Psoas muscle (tissue), 8 donors: ENCODE measurements at places on chromosomes 6 and 20. TPM values are rescaled to one million over a fixed set of nuclear protein-coding genes. Genes with fewer than 3 reads are reported as not detected.

- no peak overlapping the region for H3K27ac ChIP-seq
- no peaks in the 10 kb centered on the region for H3K27me3 ChIP-seq
- no peak overlapping the region for H3K4me3 ChIP-seq
- peaks cover 6% of the 10 kb centered on the region for H3K36me3 ChIP-seq
- no peak for DNase-seq
Measured at GRCh38 chr6:75124983-75125382, 80.9 kb downstream of the COL12A1 start.

- H3K4me1 ChIP-seq, result no peaks in the 10 kb centered on the region
- no peak overlapping the region for H3K4me3 ChIP-seq
- no peak for DNase-seq
- no peaks in the 10 kb centered on the region for H3K36me3 ChIP-seq
- H3K27ac ChIP-seq, result no peak overlapping the region
Measured at GRCh38 chr6:169618526-169619490, 83.0 kb downstream of the WDR27 start.

- peak overlapping the region; percentile 90 for H3K4me3 ChIP-seq
- H3K4me1 ChIP-seq, result peaks cover 8% of the 10 kb centered on the region
- no peak for DNase-seq
- H3K27ac ChIP-seq, result peak overlapping the region; percentile 93
Measured at GRCh38 chr6:162726947-162727321, 632 bp downstream of the PRKN start.

- DNase-seq, result no peak
- H3K27me3 ChIP-seq, result no peaks in the 10 kb centered on the region
- peaks cover 78% of the 10 kb centered on the region for H3K4me1 ChIP-seq
Measured at GRCh38 chr20:20706285-20706684, 6.2 kb downstream of the RALGAPA2 start.

MCCD1 gene
- not detected for total RNA-seq

HLA-E gene
- total RNA-seq, result 152 TPM

C6orf15 gene
- not detected for total RNA-seq

DNA sequence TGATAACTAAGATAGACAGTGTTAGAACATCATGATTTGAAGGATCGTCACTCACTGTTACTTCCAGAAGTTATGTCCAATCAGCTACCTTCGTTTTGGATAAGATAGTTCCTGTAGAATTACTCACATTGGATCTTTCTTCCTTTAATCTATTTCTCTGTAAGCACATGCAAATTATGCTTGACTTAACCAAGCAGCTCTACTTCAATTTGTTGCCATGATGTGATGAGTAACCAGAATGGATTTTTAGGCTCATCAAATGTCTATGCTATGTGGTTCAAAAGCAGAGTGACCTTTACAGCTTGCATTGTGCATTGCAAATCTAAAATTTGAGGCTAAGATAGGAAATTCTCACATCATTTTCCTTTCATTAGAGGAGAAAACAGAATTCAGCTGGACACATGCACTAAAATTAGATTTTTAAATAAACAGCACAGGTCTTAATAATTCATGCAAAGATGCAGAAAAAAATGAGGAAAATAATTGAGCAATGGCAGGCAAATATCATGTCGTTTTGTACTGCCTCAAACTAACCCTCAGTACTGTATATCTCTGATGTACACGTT is 76.7 kb upstream of the ZFP64 start:
- H3K4me3 ChIP-seq, result no peak overlapping the region
- DNase-seq, result no peak
- no peaks in the 10 kb centered on the region for H3K27me3 ChIP-seq

GRCh38 chr20:24407151-24407550 is 62.3 kb upstream of the SYNDIG1 start:
- H3K4me3 ChIP-seq, result no peak overlapping the region
- DNase-seq, result no peak
- no peak overlapping the region for H3K27ac ChIP-seq
- H3K36me3 ChIP-seq, result no peaks in the 10 kb centered on the region
- H3K27me3 ChIP-seq, result no peaks in the 10 kb centered on the region

RSPH4A gene
- total RNA-seq, result 0.71 TPM

GRCh38 chr6:5665667-5666066 is 341.1 kb downstream of the NRN1 start:
- no peak for DNase-seq
- H3K36me3 ChIP-seq, result no peaks in the 10 kb centered on the region
- no peaks in the 10 kb centered on the region for H3K27me3 ChIP-seq
- H3K4me3 ChIP-seq, result no peak overlapping the region

DNA sequence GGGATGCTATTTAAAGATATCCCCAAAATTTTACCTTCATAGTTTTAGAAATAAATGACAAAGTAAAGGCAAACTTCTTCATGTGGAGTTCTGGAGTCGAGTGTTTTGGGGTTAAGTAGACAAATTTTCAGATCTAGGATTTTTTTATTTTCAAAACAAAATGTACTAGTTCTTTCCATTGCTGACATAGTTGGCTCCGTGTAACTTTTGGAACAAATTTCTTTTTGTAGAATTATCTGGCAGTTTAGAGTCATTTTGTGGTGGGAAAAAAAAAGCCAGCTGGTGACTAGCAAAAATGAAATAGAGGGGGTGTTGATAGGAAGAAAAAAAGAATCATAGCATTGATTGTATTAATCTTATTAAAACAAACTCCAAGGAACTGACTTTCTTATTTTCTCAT is 131.6 kb upstream of the TCF21 start:
- no peak overlapping the region for H3K27ac ChIP-seq
- no peak overlapping the region for H3K4me3 ChIP-seq
- no peaks in the 10 kb centered on the region for H3K4me1 ChIP-seq
- no peaks in the 10 kb centered on the region for H3K36me3 ChIP-seq
- no peak for DNase-seq

DNA sequence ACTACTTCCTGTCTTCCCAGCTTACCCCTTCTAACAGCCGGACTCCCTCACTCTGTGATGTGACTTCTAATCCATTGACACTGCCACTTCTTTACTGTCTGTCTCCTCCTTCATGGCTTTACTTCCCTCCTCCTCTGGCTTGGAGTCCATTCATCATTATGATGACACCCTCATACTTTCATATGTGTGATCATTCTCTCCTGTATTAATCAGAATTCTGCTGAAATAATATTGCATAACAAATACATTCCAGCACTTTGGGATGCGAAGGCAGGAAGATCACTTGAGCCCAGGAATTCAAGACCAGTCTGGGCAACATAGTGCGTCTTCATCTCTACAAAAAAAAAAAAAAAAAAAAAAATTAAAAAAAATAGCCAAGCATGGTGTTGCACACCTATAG is 147.9 kb upstream of the BTBD3 start:
- no peak overlapping the region for H3K4me3 ChIP-seq
- DNase-seq, result no peak
- no peak overlapping the region for H3K27ac ChIP-seq
- H3K4me1 ChIP-seq, result no peaks in the 10 kb centered on the region

GRCh38 chr20:32675223-32675975 is 1.7 kb upstream of the C20orf203 start:
- no peaks in the 10 kb centered on the region for H3K27me3 ChIP-seq
- H3K4me1 ChIP-seq, result no peaks in the 10 kb centered on the region
- no peak overlapping the region for H3K4me3 ChIP-seq

EEF1A2 gene
- 2,126 TPM for total RNA-seq

DNA sequence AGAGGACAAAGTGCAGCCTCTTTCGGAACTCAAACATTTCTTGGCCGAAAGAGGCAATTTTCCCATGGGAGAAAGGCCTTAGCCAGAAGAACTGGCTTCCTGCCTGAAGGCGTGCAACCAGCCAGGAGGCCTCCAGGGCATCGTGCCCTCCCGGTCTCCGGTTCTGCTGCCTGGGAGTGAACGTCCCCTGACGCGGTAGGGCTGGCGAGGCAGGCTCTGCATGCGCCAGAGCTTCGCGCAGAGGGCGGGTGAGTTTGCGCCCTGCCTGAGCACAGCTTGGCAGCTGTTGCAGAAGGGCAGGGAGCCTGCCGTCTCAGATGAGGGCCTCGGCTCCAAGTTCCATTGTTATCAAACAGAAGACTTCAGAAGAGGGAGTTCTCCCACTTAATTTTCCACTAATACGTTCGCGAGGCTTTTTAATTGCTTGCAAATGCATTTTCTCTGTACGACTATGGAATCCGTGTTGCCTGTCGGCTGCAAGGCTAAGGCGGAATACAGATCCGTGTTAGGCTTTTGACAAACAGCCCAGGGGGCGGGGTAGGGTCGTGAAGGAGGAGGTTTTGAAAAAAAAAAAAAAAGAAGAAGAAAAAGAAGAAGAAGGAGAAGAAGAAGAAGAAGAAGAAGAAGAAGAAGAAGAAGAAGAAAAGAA is 5.5 kb upstream of the TFAP2D start:
- H3K27me3 ChIP-seq, result peaks cover 17% of the 10 kb centered on the region
- H3K27ac ChIP-seq, result no peak overlapping the region
- H3K36me3 ChIP-seq, result no peaks in the 10 kb centered on the region
- no peak overlapping the region for H3K4me3 ChIP-seq
- no peaks in the 10 kb centered on the region for H3K4me1 ChIP-seq
- no peak for DNase-seq

HRH3 gene
- not detected for total RNA-seq

- no peak for DNase-seq
- H3K27ac ChIP-seq, result no peak overlapping the region
- H3K4me3 ChIP-seq, result no peak overlapping the region
- no peaks in the 10 kb centered on the region for H3K27me3 ChIP-seq
Measured at GRCh38 chr6:94196891-94197290, 777.5 kb upstream of the EPHA7 start.

PKIB gene
- total RNA-seq, result 0.20 TPM

HSPA1A gene
- total RNA-seq, result 940 TPM

GRCh38 chr20:48799328-48800105 is 28.3 kb downstream of the PREX1 start:
- H3K27me3 ChIP-seq, result no peaks in the 10 kb centered on the region
- H3K27ac ChIP-seq, result peak overlapping the region; percentile 58
- H3K36me3 ChIP-seq, result no peaks in the 10 kb centered on the region

DNA sequence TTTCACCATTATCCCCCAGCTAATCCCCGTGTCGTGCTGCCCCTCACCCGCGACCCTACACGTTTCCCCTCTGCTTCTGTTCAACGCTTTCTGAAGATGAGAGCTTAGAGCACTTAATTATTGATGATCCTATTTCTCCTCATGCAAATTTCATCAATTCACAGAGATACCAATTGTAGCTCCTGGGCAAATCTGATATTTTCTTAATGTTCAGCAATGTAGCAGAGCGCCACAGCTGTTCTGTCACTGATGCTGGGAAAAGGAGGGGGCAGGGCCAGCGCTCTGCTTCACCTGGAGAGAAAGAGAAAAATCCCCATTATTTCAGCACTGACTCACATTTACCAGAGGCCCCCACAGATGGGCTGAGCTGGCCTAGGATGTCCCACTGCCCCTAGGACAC is 121.2 kb downstream of the TTLL2 start:
- no peaks in the 10 kb centered on the region for H3K4me1 ChIP-seq
- H3K4me3 ChIP-seq, result no peak overlapping the region
- DNase-seq, result no peak
- no peaks in the 10 kb centered on the region for H3K36me3 ChIP-seq
- H3K27me3 ChIP-seq, result no peaks in the 10 kb centered on the region

- H3K36me3 ChIP-seq, result no peaks in the 10 kb centered on the region
- H3K4me1 ChIP-seq, result no peaks in the 10 kb centered on the region
- peak; percentile 27 for DNase-seq
- no peak within 1 kb of the TSS for H3K27ac ChIP-seq
- H3K27me3 ChIP-seq, result peaks cover 2% of the 10 kb centered on the region
- no peak within 1 kb of the TSS for H3K4me3 ChIP-seq
Measured at GRCh38 chr6:154039231-154039842, at the start of gene OPRM1. Gene OPRM1, plus strand, starts transcription at chr6:154039240. Its CDS starts 305 bp downstream, at chr6:154039545.

DNA sequence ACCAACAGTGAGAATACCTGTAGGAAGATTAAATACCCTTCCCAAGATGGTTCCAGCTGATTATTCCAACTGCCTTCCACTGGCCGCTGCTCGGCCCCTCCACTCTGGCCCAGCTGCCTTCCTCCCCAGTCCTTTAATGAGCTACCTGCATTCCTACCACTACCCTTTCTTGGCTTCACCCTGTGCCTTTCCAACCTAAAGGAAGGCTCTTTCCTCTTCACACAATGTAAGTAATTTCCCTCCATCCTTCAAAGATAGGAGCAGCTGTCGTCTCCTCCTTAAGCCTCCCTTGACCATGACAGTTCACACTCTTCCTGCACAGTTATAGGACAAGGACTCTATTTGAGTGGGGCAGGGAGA is 16.2 kb upstream of the SNX9 start:
- H3K36me3 ChIP-seq, result no peaks in the 10 kb centered on the region
- H3K27ac ChIP-seq, result no peak overlapping the region
- no peak overlapping the region for H3K4me3 ChIP-seq
- no peaks in the 10 kb centered on the region for H3K27me3 ChIP-seq
- DNase-seq, result no peak

DNA sequence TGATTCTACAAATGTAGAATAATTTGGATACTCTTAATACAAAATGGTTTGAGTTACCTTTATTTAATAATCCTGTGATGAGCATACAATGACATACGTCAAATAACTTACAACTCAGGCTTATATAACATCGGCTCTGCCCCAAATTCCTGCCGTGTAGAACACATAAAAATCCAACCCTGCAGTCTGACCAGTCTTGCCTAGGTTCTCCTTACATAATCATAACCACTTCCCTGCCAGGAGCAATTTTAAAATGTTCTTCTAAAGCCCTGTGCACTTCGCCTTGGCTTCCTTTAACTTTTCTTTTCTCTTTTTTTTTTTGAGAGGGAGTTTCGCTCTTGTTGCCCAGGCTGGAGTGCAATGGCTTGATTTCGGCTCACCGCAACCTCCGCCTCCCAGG is 16.2 kb upstream of the IER3 start:
- DNase-seq, result no peak
- H3K36me3 ChIP-seq, result no peaks in the 10 kb centered on the region
- H3K27me3 ChIP-seq, result no peaks in the 10 kb centered on the region
- H3K4me1 ChIP-seq, result peaks cover 9% of the 10 kb centered on the region

BHLHE23 gene
- total RNA-seq, result not detected

DNA sequence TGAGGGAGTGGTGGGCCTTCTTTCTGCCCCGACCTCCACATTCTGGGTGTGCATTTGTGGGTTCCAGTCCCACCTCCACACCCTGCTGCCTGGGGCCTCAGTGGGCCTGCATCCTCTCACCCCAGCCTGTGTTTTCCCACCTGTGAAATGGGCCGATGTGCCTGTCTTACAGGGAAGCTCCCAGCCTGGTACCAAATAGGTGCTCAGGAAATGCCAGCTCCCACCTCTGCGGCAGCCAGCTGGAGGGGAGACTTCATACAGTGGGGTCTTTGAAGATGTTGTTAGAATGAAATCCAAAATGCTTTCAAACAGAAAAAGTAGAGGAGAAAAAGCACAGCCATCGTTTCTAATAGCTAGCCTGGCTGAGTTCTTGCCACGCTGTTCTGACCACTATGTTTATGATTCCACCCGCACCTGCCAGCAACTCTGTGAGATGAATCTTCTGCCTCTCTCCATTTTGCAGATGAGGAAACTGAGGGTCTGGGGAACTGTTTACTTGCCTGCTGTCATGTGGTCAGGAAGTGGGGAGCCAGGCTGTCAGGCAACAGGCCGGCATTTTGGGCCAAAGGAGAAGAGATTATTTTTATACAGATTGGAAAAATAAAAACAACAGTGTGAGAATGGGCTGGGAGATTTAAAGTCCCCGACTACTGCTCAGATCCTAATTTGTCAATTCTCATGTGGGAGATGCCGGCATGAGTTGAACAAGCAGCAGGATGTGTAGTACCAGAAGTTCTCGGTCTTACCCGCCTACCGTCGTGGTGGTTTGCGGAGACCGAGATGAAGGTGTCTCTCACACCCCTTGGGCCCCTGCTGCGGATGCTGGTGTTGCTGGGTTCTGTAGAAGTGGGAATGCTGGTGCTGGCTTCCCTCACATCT is 4.6 kb downstream of the TMEM181 start:
- no peak overlapping the region for H3K4me3 ChIP-seq
- no peak overlapping the region for H3K27ac ChIP-seq
- no peaks in the 10 kb centered on the region for H3K27me3 ChIP-seq
- no peak for DNase-seq
- H3K4me1 ChIP-seq, result peaks cover 15% of the 10 kb centered on the region
- no peaks in the 10 kb centered on the region for H3K36me3 ChIP-seq
